Frontal cortex (tissue), 4 donors: ENCODE measurements at places on chromosomes 11 and 22. TPM values are rescaled to one million over a fixed set of nuclear protein-coding genes. Genes with fewer than 3 reads are reported as not detected.

DNA sequence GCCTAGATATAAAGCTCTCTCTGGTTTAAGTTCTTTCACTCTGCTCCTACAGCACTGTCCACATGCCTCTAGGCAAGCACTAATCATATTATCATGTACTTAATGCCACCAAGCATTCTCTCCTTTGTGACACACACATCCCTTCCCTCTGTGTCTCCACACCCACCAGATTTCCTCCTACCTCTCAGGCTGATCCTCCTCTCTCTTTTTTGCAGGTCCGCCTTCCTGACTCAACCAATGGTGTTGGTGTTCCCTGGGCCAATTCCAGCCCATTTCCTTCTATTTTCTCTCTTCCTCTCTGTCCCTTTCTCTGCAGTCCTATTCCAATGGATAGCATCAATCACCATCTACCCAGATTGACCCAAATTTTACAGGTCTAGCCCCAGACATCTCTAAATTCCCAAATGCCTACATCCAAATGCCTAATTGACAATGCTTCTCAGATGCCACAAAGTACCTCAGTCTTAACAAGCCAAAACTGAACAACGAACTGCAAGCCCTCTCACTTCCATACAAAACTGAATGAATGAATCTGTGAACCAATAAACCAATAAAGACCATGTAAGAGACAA, 504 bp upstream of the ZNF215 start:
- no peak for DNase-seq

GRCh38 chr22:38732251-38732815, 23.5 kb downstream of the SUN2 start:
- no peak for DNase-seq

- DNase-seq: no peak
Measured at GRCh38 chr22:40176921-40177737, 596 bp upstream of the TNRC6B start.

Gene KCNJ5
- 0.82 TPM for total RNA-seq

Gene TSGA10IP
- not detected for total RNA-seq
